ENCODE measurements at places on chromosomes 13 and 19.

DNA sequence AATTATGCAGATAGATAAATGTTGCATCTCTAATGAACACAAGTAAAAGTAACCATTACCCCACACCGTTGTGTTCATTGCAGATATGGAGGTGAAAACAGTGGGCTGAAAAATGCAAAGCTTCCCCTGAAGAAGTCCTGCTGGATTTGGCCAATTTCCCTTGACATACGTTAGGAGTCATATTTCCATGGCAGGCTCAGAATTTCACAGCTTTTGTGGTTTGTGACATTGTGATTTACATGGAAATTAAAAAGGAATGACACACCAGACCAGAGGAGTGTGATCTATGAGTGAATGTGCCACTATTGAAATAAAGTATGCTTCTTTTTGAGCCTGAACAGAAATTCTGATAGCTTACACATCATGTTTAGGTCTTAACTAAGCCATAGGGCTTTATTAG lies 221.1 kb upstream of the TMTC4 start:
- no peak for DNase-seq

DNA sequence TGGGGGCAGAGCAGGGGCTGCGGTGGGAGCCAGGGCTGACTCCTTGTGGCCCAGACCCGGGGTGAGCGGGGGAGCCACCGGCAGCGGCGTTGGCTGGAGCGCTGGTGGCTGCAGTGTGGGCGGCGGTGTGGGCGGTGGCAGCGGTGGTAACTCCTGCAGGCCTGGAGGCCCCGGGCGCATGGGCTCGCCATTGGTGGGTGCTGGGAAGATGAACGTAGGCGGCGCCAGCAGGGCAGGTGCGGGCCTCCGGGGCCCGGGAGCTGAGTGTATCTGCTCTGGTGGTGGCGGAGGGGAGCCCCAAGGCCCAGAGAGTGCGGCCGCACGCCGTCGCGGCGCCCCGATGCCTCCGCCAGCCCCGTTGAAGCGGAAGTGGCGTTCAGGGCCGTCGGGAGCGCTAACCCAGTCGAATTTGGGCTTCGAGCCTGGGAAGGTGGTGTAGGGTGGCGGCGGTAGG lies 2.0 kb downstream of the GGN start:
- DNase-seq, result no peak

GRCh38 chr19:45613926-45614725 lies 12.1 kb upstream of the GPR4 start:
- peak; percentile 8 for DNase-seq

GRCh38 chr13:113058129-113058987 lies 47.2 kb upstream of the F7 start:
- DNase-seq, result no peak

- no peak for DNase-seq
These were observed 22.5 kb upstream of the SLC7A10 start for GRCh38 chr19:33248104-33248503.

Measured in activated CD4-positive, alpha-beta T cell treated with anti-CD3 and anti-CD28 coated beads, Interleukin-2, amount 50 U/mL, for 4 hours (primary cell).